ENCODE measurements at places on chromosomes 6 and 20.

GRCh38 chr6:20158676-20159075 lies 53.6 kb downstream of the MBOAT1 start:
- no peak for DNase-seq

- DNase-seq, result no peak
These were observed 9.2 kb downstream of the ASF1A start for GRCh38 chr6:118903138-118903537.

GRCh38 chr20:37968841-37969401 lies 64.3 kb downstream of the TTI1 start:
- DNase-seq, result no peak

GRCh38 chr6:72035966-72036365 lies 149.6 kb downstream of the RIMS1 start:
- no peak for DNase-seq

- no peak for DNase-seq
These were observed 68.5 kb downstream of the EYA2 start for GRCh38 chr20:46963196-46963529.

DNA sequence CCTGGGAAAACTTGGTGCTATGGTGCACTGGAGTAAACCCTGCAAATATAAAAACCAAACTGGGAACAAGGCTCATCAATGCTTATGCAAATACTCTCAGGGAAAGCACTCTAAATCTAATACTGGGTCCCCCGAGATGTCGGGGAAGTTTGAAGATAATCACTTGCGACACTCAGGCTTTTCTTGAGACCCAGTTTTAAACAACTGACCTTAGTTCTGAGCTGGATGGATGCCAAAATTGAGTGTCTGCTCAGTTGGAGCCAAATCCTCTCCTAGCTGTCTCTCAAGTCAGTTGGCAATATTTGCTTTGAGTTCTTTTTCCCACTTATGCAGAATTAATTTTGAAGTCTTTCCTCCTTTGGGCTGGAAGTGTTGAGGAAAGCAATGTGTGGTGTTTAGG lies 75.5 kb upstream of the CD2AP start:
- no peak for DNase-seq

GRCh38 chr6:137512757-137513605 lies 18.8 kb upstream of the OLIG3 start:
- DNase-seq, result no peak

DNA sequence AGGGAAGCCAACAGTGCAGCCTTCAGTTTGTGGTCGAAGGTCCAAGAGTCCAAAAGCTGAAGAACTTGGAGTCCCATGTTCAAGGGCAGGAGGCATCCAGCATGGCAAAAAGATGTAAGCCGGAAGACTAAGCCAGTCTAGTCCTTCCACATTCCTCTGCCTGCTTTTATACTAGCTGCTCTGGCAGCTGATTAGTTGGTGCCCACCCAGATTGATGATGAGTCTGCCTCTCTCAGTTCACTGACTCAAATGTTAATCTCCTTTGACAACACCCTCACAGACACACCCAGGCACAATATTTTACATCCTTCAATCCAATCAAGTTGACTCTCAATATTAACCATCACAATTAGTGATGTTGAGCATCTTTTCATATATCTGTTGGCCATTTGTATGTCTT lies 23.1 kb upstream of the PHIP start:
- DNase-seq, result no peak

GRCh38 chr6:127732927-127733326 lies 156.0 kb downstream of the C6orf58 start:
- DNase-seq, result no peak

- no peak for DNase-seq
These were observed 136.8 kb downstream of the BFSP1 start for GRCh38 chr20:17394411-17394810.

- no peak for DNase-seq
These were observed 6.6 kb upstream of the ELOVL2 start for GRCh38 chr6:11050731-11051130.

- DNase-seq, result peak; percentile 78
These were observed 135.7 kb downstream of the BCAS1 start for GRCh38 chr20:53934421-53935343.
